ENCODE measurements at places on chromosomes 4 and X.

GRCh38 chr4:14862891-14863290 is 139.4 kb upstream of the CPEB2 start:
- no peak for DNase-seq
- no peak overlapping the region for H3K4me3 ChIP-seq
- peak overlapping the region; percentile 25 for H3K27ac ChIP-seq
- peaks cover 8% of the 10 kb centered on the region for H3K4me1 ChIP-seq

DNA sequence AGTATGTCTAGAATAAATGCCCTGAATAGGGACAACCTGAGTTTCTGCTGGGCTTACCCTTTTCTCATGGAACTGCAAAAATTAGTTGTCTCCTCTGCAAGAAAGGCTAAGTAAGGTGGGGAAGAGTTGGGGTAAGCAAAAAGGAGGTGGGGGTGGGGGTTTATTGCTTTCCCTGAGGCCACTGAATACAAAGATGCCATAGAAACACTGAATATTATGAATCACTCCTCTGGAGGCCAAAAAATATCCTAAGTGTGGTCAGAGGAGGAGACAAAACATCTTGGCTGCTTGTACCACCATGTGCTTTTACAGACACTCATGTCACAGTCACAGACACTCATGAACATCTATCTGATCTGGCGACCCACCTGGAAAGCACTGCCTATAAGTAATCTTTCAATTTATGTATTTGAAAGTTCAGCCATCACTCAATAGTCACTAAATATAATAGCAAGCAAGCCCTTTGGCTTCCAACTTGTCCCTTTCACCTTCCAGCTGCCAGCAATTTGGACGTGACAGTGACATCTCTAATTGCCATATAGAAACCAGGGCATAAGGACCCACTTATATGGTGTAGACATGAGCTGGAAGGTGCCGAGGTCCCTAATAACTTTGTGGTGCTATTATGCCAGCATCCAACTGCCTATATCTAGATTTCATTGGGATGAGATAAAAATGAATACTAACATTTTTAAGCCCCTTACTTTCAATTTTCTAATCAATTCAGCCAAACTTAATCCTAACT is 122.7 kb upstream of the CBR4 start:
- no peaks in the 10 kb centered on the region for H3K4me1 ChIP-seq
- DNase-seq: no peak
- no peaks in the 10 kb centered on the region for H3K27me3 ChIP-seq
- no peaks in the 10 kb centered on the region for H3K36me3 ChIP-seq
- H3K27ac ChIP-seq: no peak overlapping the region

DNA sequence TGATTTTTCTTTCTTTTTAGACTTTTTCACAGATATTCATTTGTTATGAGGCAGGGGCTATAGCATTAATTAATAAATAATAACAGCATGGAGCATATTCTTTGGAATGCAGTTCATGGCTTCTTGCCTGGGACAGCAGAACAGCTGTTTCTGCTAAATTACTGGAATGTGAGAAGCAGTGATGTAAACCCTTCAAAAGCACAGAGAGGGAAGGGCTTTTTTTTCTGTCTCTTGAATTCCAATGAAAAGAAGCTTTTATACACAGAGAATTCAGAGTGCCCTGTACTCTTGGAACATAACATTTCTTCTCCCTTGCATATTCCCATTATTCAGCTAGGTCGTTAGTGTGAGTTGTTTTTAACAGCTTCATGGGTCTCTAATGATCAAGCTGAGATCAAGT is 28.5 kb upstream of the ANK2 start:
- no peaks in the 10 kb centered on the region for H3K27me3 ChIP-seq
- H3K27ac ChIP-seq: no peak overlapping the region
- H3K4me1 ChIP-seq: no peaks in the 10 kb centered on the region
- no peaks in the 10 kb centered on the region for H3K36me3 ChIP-seq
- DNase-seq: no peak
- no peak overlapping the region for H3K4me3 ChIP-seq

- no peaks in the 10 kb centered on the region for H3K36me3 ChIP-seq
- no peaks in the 10 kb centered on the region for H3K4me1 ChIP-seq
- no peak overlapping the region for H3K27ac ChIP-seq
- no peaks in the 10 kb centered on the region for H3K27me3 ChIP-seq
Observed at GRCh38 chrX:40570346-40571093, 10.2 kb upstream of the ATP6AP2 start.

DNA sequence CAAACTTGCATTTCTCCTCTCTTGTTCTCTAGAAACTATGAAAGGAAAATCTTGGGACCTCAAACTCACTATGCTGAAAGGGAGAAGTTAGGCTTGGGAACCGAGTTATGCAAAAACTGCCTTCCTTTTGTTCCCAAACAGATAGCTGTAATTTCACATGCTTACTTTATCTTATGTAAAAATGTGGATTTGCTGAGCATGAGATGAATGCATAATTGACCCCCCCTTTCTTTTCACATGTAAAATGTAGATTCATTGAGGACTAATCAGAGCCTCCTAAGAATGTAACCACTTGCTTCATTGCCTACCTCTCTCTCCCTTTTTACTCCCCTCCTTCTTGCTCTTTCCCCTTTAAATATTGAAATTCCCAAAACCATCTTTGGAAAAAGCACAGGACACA is 18.0 kb downstream of the TBC1D9 start:
- DNase-seq: no peak
- peaks cover 21% of the 10 kb centered on the region for H3K4me1 ChIP-seq
- no peak overlapping the region for H3K4me3 ChIP-seq
- H3K27me3 ChIP-seq: no peaks in the 10 kb centered on the region

- no peak overlapping the region for H3K27ac ChIP-seq
- peaks cover 6% of the 10 kb centered on the region for H3K4me1 ChIP-seq
- no peaks in the 10 kb centered on the region for H3K36me3 ChIP-seq
- H3K4me3 ChIP-seq: no peak overlapping the region
- H3K27me3 ChIP-seq: no peaks in the 10 kb centered on the region
Observed at GRCh38 chr4:150141756-150142155, 63.5 kb downstream of the DCLK2 start.

DNA sequence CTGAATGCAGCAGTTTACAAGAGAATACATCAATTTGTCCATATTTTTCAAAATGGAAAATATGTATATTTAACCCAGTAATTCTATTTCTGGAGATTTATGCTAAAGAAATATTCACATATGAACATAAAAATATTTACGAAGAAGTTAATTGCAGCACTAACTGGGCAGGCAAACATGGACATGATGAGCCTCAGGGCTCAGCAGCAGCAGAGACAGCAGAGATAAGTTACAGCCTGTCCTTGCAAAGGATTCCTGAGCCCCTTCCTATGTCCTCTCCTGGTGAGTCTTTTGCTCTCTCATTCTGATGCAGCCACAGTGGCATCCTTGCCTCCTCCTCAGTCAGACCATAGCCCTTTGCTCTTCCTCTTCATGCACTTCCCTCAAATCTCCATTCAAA is 680.6 kb upstream of the CPEB2 start:
- H3K27ac ChIP-seq: no peak overlapping the region
- H3K27me3 ChIP-seq: no peaks in the 10 kb centered on the region
- no peaks in the 10 kb centered on the region for H3K36me3 ChIP-seq

GRCh38 chr4:170271723-170272122 is 182.0 kb upstream of the AADAT start:
- H3K27me3 ChIP-seq: no peaks in the 10 kb centered on the region
- no peak overlapping the region for H3K27ac ChIP-seq
- no peaks in the 10 kb centered on the region for H3K4me1 ChIP-seq
- H3K4me3 ChIP-seq: no peak overlapping the region
- no peak for DNase-seq

GRCh38 chr4:98444371-98444770 is 183.2 kb downstream of the RAP1GDS1 start:
- no peaks in the 10 kb centered on the region for H3K27me3 ChIP-seq
- no peaks in the 10 kb centered on the region for H3K36me3 ChIP-seq

- no peaks in the 10 kb centered on the region for H3K36me3 ChIP-seq
- no peak for DNase-seq
- H3K27me3 ChIP-seq: no peaks in the 10 kb centered on the region
- no peak overlapping the region for H3K4me3 ChIP-seq
- H3K27ac ChIP-seq: peak overlapping the region; percentile 4
Observed at GRCh38 chrX:13099121-13099520, 54.7 kb upstream of the FAM9C start.

DNA sequence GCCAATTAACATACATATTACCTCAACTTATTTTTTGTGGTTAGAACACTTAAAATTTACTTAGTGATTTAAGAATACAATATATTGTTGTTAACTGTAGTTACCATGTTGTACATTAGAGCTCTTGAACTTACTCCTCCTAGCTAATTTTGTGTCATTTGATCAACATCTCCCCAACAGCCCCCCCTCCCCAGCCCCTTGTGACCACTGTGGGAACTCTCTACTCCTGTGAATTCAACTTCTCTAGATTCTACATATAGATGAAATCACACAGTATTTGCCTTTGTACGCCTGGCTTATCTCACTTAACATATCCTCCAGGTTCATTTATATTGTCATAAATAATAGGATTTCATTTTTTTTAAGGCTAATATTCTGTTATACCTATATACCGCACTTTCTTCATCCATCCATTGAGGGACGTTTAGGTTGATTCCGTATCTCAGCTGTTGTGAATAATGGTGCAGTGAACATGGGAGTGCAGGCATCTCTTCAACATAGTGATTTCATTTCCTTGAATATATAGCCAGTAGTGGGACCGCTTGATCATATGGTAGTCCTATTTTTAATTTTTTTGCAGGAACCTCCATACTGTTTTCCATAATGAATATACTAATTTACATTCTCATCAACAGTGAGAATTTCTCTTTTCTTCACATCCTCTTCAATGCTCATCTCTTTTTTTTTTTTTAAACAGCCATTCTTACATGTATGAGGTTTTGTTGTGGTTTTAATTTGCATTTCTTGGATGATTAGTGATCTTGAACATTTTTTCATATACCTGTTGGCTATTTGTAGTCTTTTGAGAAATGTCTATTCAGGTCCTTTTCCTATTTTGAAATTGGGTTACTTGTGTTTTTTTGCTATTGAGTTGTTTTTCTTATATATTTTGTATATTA is 66.8 kb downstream of the RAPGEF2 start:
- no peak overlapping the region for H3K4me3 ChIP-seq
- no peaks in the 10 kb centered on the region for H3K36me3 ChIP-seq
- DNase-seq: no peak
- H3K27me3 ChIP-seq: no peaks in the 10 kb centered on the region
- H3K27ac ChIP-seq: no peak overlapping the region
- H3K4me1 ChIP-seq: no peaks in the 10 kb centered on the region

GRCh38 chrX:253451-254297 is 27.5 kb upstream of the PLCXD1 start:
- no peak overlapping the region for H3K27ac ChIP-seq
- no peaks in the 10 kb centered on the region for H3K4me1 ChIP-seq
- peaks cover 12% of the 10 kb centered on the region for H3K27me3 ChIP-seq
- no peaks in the 10 kb centered on the region for H3K36me3 ChIP-seq

- DNase-seq: no peak
- no peaks in the 10 kb centered on the region for H3K4me1 ChIP-seq
- no peak overlapping the region for H3K4me3 ChIP-seq
- H3K27me3 ChIP-seq: no peaks in the 10 kb centered on the region
- no peak overlapping the region for H3K27ac ChIP-seq
- no peaks in the 10 kb centered on the region for H3K36me3 ChIP-seq
Observed at GRCh38 chr4:19675172-19675811, 576.4 kb upstream of the SLIT2 start.

DNA sequence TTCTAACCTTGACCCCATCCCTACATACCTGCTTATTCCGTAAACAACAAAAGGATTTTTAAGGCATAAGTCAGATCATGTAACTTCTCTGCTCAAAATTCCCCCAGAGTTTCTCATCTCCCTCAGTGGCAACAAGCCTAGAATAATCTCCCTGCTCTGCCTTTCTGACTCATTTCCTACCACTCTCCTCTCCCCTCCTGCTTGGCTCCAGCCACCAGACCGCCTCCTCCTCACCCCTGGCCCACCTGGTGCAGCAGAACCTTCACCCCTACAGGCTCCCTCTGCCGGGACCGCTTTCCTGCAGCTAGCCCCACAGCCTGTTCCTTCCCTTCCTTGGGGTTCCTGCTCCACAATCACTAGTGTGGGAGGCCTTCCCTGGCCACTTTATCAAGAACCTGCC is 32.1 kb downstream of the TSPAN5 start:
- no peak for DNase-seq
- no peak overlapping the region for H3K4me3 ChIP-seq
- H3K4me1 ChIP-seq: no peaks in the 10 kb centered on the region

DNA sequence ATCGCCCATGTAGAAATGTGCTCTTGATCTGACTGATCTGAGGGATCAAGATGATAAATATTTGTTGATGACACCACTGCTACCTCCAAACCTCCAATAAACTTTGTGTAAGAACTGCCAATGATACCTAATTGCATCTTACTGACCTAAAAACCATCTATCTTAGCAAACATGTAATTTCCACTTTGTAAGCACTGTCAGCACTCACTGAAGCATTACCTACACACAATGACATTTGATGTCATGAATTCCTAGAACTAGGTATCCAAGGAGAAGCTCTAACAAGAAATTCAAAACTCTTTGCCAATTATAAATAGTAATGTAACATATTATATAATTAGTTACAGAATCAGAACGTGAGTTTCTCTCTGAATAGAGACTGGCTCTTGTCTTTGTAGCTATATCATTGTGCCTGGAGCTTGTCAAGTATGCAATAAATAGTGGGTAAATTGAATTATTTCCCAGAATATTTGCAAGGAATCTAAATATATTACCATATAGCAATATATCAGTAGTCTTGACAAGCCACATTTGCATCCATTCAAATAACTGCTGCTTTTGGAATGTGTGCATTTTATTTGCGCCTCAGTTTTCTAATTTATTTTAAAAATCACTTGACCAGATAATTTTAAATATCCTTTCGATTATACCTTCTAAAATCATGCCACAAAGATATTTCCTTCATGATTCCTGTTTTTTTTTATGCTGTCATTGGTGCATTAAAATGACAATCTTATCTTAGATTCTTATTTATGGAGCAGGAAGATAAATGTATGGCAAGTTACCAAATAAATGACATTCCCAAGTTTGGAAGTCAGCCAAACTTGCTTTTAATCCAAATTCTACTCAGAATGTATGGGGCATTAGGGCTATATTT is 232.3 kb upstream of the NEIL3 start:
- no peaks in the 10 kb centered on the region for H3K4me1 ChIP-seq
- H3K27me3 ChIP-seq: no peaks in the 10 kb centered on the region
- DNase-seq: no peak
- no peaks in the 10 kb centered on the region for H3K36me3 ChIP-seq
- H3K27ac ChIP-seq: no peak overlapping the region

DNA sequence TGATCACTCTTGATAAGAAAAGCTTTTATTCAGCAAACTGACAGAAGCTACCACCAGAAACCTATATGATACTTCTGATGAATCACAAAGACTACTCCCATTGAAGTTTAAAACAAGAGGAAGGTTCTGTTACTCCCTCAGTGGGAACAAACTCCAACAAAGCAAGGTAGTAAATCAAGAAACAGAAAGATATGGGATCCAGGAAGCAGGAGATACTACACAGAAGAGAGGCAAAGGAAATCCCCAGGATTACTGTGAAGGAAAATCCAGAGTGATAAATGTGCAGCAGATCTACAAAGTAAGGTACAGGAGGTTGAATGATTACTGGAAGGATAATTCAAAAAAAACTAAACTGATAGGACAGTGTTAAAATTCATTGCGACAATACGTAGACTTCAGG is 222.4 kb downstream of the HHIP start:
- DNase-seq: no peak
- H3K27me3 ChIP-seq: no peaks in the 10 kb centered on the region
- no peaks in the 10 kb centered on the region for H3K4me1 ChIP-seq
- H3K27ac ChIP-seq: no peak overlapping the region
- H3K36me3 ChIP-seq: no peaks in the 10 kb centered on the region
